Suprapubic skin (tissue), 4 donors: ENCODE measurements at places on chromosomes 2 and 18. TPM values are rescaled to one million over a fixed set of nuclear protein-coding genes. Genes with fewer than 3 reads are reported as not detected.

GRCh38 chr2:16148632-16149348, 208.4 kb downstream of the MYCN start:
- no peak for DNase-seq

GRCh38 chr2:151334082-151334815, 23.1 kb upstream of the TNFAIP6 start:
- no peak for DNase-seq

The ONECUT2 gene
- not detected for total RNA-seq

- DNase-seq, result peak; percentile 73
These were observed 58.0 kb downstream of the FAM168B start for GRCh38 chr2:131035112-131035825.

- no peak for DNase-seq
These were observed 111.7 kb upstream of the SETBP1 start for GRCh38 chr18:44568986-44569385.

- DNase-seq, result no peak
These were observed 635 bp upstream of the ADRA2B start for GRCh38 chr2:96116879-96117533.
